OCI-LY7 (cell line): ENCODE measurements at places on chromosomes 1 and 21.

DNA sequence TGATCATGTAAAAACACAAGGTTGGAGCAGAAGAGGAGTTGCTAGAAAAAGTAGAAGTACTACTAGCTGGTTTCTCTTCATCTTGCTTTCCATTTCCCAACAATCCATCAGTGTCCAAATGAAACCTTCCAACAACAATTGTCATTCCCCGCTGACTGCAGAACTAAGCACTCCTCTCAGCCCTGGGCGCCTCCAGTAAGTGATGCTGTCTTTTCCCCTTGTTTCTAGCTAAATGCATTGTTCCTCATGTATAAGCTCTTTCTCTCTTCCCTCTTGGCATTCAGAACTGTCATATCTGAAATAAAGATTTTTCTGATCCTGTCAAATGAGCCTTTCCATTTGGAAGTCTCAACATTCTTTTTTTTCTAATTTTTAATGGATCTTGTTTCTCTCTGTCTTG is 68.7 kb downstream of the FCRL5 start:
- no peak for DNase-seq

- DNase-seq = no peak
These were observed 97.9 kb downstream of the GIPC2 start for GRCh38 chr1:78143673-78144072.

- DNase-seq = no peak
These were observed 38.6 kb upstream of the POFUT2 start for GRCh38 chr21:45326169-45326851.

DNA sequence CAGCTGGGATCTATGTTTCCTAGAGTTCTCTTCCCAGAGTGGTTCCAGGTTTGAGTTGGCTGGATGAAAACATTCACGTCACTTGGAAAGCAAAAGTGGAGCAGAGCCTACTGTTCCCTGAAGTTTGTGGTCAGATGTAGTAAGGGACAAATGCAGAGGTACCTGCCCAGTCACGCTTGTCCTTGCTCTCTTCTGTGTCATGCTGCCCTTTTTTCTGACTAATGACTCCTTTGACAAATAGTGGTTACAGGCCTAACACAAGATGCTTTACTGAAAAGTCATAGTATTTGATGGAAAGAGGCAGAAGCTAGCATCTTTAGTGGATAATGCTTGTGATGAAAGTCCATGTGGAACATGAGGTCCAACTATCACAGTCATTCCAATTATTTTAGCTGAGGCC is 881.4 kb upstream of the B3GALT2 start:
- no peak for DNase-seq

DNA sequence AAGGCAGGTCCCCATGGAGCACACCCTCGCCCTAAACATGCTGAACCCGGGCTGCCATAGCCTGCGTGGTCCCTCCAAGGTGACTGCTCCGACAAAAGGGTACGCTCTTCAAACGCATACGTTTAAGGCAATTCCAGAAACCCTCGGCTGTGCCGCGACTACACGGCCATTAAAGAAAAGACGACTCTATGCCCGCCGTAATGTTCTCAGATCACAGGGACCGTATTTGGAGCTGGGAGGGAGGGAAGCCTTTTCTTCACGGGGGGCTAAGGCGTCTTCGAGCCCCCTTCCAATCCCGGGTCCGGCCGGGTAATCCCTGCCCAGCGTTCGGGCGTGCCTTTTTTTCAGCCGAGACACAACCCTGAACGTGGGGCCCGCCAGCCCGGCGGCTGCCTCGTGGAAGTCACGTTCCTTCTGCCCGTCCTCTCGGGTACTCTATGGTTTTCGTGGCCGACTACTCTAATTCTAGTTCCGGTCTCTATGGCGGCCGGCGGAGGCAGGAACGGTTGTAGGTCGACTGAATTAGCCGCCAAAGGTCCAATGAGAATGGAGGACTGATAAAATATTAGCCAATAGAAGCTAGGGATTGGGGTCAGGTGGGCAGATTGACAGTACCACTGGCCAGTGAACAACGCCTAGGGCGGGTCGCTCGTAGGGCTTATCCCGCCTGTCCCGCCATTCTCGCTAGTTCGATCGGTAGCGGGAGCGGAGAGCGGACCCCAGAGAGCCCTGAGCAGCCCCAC is at the start of gene YBX1:
Gene YBX1, plus strand, starts transcription at position 678 of the 743 bp plus-strand sequence. CDS start 148 bp downstream, outside the sequence.
- DNase-seq = peak; percentile 99

DNA sequence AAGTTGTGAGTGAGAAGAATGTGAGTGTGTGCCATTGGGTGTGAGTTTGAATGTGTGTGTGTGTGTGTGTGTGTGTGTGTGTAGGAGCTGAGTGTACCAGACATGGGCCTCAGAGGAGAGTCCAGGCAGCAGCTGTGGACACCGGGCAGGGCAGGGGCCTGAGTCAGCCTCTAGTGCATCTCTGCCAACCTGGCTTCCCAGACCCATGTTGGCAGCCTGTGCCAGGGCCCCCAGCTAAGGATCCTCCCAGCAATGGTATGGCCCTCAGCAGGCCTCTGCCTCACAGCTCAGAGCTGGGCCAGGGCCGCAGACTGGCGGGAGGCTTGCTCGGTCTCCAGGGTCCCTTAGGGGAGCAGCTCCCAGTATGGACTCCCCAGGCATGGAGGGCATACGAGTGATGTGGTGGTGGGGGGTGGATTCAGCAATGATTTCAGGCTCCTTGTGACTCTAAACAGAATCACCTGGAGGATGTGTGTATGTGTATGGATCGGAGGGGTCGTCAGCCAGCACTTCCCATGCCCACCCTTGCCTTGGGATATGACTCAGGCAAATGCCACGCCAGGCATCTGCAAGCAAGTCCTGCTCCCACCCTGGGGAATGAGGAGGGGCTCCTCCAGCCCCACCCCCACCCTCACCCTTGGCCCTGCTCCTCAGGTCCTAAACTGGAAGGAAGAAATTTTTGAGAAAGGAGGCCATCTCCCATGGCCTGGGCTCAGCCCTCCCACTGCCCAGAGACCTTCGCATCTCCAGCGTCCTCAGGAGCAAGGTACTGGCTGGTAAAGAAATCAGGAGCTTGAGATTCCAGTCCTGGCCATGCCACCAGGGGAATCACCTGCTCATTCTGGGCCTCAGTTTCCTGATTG is 1.8 kb upstream of the FOXO6 start:
- DNase-seq = no peak

DNA sequence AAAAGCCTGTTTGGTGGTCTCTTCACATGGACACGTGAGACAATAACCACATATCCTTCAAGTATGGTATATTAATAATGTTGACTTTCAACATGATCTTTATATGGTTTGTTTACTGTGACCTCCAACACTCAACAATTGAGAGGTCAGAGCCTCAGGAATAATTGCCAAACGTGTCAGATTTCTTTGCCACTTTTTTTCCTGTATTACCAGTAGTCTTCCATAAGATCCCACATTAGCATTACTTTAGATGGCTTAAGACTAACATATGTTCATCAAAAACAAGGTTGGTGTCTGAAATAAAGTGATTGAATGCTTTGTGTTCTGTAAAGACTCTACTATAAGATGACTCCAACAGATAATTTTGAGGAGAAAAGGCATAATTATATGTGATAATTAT is 118.7 kb upstream of the F3 start:
- no peak for DNase-seq

- no peak for DNase-seq
These were observed 150.0 kb upstream of the APP start for GRCh38 chr21:26320596-26320995.

GRCh38 chr1:206506405-206507283 is 687 bp upstream of the RASSF5 start:
- no peak for DNase-seq

- DNase-seq = no peak
These were observed 322.4 kb upstream of the SGIP1 start for GRCh38 chr1:66211521-66211920.

GRCh38 chr1:11285883-11286734 is 13.1 kb downstream of the UBIAD1 start:
- peak; percentile 18 for DNase-seq

DNA sequence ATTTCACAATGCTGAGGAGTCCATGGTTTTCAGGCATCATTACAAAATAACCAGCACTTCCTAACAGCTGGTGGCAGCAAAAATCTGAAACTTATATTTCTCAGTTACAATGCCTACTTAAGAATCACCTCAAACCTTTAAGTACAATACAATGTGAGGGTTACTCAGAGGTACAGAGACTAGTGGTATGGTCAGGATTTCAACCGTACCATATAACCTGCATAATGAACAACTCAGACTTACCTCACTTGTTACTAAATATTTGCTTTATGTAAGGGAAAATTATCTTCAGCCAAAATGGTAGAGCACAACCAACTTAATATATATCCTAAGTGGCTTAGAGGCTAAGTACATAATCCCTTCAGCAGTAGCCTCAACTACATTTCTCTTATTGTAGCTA is 344.5 kb downstream of the SMYD3 start:
- no peak for DNase-seq

DNA sequence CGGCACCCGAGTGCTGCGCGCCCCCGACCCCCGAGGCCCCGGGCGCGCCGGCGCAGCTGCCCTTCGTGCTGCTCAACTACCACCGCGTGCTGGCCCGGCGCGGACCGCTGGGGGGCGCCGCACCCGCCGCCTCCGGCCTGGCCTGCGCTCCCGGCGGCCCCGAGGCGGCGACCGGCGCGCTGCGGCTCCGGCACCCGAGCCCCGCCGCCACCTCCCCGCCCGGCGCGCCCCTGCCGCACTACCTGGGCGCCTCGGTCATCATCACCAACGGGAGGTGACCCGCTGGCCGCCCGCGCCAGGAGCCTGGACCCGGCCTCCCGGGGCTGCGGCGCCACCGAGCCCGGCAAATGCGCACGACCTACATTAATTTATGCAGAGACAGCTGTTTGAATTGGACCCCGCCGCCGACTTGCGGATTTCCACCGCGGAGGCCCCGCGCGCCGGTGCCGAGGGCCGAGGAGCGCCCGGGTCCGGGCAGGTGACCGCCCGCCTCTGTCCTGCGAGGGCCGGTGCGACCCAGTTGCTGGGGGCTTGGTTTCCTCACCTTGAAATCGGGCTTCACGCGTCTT is 49.0 kb downstream of the SIM2 start:
- DNase-seq = no peak

DNA sequence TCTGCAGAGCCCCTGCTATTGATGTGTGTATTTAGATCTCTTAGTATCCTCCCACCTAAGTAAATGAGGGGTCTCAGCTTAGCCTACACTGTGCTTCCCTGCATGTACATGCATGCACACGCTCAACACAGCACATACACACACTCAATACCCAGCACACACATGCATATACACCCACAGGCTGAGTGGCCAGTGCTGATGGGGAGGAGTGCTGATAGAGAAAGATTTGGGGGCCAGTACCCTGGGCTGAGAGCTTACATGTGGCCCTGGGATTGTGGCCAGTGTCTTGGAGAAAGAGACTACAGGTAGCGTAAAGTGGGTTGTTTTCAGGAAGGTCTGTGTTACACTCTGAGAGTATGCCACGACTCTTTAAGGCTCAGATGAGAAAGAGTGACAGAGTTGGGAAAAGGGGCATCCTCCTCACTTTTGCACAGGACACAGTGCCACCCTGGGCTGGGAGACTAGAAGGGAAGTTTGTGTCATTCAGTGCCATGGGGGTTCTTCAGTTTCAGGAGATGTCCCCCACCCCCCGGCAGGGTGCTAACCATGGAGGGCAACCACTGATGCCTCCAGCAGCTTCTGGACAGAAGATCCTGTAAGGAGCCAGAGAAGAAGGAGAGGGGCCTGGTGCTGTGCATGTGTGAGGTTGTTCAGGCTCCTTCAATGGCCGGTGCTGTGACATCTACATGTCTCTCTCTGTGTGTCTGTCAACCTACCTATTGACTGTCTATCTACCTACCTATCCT is 166.8 kb downstream of the RHOU start:
- DNase-seq = no peak

- no peak for DNase-seq
These were observed 3.3 kb upstream of the DHX9 start for GRCh38 chr1:182835806-182836205.

- DNase-seq = no peak
These were observed 1.9 kb downstream of the GPSM2 start for GRCh38 chr1:108878678-108879077.

- no peak for DNase-seq
These were observed 2.7 kb downstream of the PER3 start for GRCh38 chr1:7786795-7787194.

GRCh38 chr1:1521331-1521730 is 9.4 kb downstream of the ATAD3A start:
- DNase-seq = no peak

GRCh38 chr1:109912214-109912861 is 1.7 kb downstream of the CSF1 start:
- no peak for DNase-seq

GRCh38 chr1:84145068-84145467 is 997 bp downstream of the PRKACB start:
- peak; percentile 75 for DNase-seq

GRCh38 chr1:206831650-206832049 is 33.8 kb upstream of the IL20 start:
- no peak for DNase-seq

- no peak for DNase-seq
These were observed 306.3 kb upstream of the DUSP10 start for GRCh38 chr1:222048094-222048595.

GRCh38 chr1:228750915-228751314 is 15.6 kb downstream of the RHOU start:
- no peak for DNase-seq

GRCh38 chr1:84998642-84999280 is 1.8 kb upstream of the MCOLN2 start:
- DNase-seq = peak; percentile 83

- DNase-seq = no peak
These were observed 2.2 kb upstream of the EPHA2 start for GRCh38 chr1:16158025-16158424.

- DNase-seq = no peak
These were observed 58.5 kb upstream of the IVNS1ABP start for GRCh38 chr1:185375583-185375982.

DNA sequence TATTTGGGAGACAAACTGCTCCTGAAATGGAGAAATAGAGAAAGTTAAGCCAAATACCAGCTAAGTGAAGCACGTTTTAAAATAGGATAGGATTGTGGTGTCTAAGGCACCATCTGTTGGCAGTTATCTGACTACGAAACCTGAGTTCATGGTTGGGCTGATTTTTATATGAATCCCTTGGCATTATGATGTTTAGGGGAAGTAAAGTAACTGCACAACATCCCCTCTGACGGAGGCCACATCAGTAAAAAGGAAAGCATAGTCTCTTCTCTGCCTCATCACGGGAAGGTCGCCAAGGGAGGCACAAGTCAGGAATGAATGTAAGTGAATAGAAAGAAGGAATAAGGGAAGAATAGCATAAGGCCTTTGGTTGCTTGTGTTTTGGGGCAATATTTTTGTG is 128.0 kb downstream of the PRRX1 start:
- DNase-seq = no peak

DNA sequence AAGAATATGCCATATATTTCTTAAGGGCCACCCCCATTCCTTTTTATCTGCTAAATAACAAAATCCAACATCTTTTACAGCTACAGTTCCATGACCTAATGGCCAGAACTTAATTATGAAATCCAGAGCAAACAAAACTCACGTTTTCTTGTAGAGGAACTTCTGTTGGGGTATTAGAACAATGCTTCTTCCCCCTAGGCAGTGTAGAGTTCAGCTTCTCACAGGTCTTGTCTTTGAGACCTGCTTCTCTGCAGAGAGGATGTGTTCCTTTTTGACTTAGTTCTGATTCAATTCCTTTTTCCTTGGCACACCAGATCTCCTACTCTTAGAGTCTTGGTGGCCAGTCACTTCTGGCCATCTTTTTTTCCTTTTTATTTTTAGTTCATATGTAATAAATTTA is 22.2 kb downstream of the VAV3 start:
- no peak for DNase-seq

- no peak for DNase-seq
These were observed 7.7 kb downstream of the OVAAL start for GRCh38 chr1:180566495-180566894.

- no peak for DNase-seq
These were observed 277.0 kb upstream of the B3GALT2 start for GRCh38 chr1:193463326-193463932.

GRCh38 chr1:172269644-172270043 is 150.8 kb upstream of the C1orf105 start:
- no peak for DNase-seq
